ENCODE measurements at places on chromosomes 4 and X.

DNA sequence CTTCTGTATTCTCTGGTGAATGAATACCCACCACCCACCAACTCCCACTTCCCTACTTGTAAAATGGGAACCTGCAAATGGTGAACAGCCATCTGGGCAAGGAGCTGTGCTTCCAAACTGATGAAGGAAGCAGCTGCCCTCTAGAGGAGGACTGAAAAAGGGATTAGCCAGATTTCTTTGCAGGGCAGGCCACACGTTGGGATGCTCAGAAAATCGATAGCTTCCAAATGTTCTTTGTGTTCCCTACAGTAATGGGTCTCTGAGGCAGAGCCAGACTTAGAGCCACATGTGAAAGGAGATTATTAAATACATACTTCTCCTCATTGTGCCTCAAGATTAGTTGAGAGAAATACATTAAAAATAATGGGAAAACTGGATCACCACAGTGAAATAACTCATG lies 39.3 kb upstream of the LPAR4 start:
- no peak for DNase-seq

DNA sequence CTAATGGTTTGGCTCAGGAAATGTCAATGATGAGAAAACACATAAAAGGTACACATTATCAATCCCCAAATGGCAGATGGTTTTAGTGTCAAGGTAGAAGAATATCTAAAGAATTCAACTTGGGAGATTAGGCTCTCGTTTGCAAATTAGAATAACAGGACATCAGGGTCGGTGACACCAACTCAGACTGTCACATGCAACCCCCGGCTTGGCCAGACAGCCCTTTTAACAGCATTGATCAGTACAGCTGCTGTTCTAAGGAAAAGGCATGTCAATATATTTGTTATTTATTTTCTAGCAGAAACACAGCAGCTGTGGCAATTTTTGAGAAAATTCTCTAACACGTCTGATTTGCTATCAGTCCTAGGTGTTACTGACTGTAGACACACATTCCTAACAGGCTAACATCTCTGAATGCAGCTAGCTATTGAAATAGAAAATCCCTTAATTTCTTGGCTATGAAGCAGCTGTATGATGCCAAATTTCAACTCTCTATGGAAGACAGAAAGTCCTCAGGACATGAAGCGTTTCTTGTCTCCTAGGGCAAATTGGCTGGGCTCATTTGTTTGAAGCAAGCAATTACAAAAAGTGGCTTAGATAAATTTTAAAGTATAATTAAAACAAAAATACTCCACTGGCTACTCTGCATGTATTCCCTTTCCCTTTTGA lies 269.0 kb upstream of the CXXC4 start:
- DNase-seq, result no peak

- DNase-seq, result no peak
Measured at GRCh38 chrX:117744958-117745357, 371.7 kb downstream of the KLHL13 start.

- DNase-seq, result no peak
Measured at GRCh38 chrX:71378732-71379131, 12.6 kb downstream of the TAF1 start.

DNA sequence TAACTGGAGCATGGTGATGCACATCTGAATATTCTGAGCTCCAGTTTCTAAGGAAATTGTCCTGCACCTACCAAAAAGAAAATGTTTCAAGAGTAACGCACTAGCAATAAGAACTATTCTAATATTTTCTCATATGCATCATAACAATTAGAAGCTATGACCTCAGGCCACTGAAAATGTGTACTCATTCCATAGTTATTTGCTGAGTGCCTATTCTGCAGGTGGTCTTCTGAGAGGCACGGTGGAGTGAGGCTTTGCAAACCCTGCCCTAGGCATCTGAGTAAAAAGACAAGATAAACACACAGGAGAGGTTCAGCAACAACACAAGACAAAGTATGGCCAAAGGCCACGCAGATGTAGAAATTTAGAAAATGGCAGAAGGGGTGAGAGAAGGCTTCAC lies 23.7 kb downstream of the SLC10A6 start:
- no peak for DNase-seq

- no peak for DNase-seq
Measured at GRCh38 chrX:9503261-9503660, 38.4 kb downstream of the TBL1X start.

DNA sequence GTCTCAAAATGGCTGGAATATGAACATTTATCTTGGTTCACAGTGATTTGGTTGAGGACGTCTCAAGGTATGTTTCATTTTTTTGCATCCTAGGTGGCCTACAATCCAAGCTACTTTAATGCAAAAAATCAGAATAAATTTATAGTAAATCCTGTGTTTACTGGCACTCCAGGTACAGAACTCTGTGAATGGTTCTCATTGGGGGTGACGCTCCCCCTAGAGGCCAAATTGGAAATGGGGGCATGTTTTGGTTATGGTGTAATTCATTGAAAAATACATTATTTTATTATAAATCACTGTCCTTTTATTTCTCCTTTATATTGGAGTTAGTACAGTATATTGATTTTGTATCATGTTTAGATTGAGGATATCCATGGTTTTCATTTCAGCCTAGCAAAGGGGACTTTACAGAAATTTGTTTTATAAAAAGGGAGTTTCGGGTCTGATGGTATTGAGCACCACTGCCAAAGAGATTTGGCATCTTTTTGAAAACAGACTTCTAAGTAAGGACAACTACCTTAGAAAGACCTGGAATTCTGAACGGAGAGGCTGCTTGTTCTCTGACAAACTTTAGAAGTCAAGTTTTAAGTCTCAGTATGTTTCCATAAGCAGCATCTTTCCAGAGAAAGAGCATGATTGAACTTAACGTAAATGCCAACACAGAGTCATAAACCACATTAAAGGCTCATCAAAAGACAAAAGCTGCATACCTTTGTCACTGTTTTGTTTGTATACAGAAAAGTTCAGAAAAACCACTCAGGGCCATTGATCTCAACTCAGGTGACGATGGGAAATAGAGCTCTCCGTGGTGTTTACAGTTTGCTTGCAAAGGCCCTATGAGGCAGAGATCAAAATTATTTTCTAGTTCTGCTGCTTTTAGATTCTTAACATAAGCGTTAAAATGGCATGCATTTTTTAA lies 19.4 kb downstream of the MTM1 start:
- peak; percentile 30 for DNase-seq

DNA sequence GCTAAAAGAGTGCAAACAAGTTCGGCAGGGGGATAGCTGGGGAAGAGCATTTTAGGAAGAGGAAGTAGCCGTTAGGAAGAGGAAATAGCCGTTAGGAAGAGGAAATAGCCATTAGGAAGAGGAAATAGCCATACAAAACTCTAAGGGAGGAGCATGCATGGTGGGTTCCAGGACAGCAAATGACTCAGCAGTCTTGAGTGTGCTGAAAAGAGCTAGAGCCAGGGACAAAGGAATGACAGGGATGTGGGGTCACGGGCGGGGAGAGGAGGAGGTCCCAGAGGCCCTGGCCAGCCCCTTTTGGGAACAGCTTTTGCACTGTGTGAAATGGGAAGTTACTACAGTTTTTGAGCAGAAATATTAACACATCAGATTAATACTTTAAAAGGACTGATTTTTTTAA lies 882.6 kb downstream of the TRIML1 start:
- no peak for DNase-seq

- DNase-seq, result no peak
Measured at GRCh38 chr4:46945062-46945461, 36.0 kb upstream of the COX7B2 start.

DNA sequence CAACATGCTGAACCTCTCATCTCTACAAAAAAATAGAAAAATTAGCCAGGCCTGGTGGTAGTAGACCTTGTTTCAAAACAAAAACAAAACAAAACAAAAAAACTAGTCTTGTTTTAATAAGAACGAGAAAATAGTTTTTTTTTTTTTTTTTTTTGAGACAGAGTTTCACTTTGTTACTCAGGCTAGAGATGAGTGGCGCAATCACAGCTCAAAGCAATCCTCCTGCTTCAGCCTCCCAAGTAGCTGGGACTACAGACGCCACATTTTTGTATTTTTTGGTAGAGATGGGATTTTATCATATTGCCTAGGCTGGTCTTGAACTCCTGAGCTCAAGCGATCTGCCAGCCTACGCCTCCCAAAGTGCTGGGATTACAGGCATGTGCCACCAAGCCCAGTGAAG lies 47.7 kb upstream of the UGDH start:
- DNase-seq, result no peak

GRCh38 chr4:87174672-87175071 lies 45.7 kb downstream of the KLHL8 start:
- no peak for DNase-seq

DNA sequence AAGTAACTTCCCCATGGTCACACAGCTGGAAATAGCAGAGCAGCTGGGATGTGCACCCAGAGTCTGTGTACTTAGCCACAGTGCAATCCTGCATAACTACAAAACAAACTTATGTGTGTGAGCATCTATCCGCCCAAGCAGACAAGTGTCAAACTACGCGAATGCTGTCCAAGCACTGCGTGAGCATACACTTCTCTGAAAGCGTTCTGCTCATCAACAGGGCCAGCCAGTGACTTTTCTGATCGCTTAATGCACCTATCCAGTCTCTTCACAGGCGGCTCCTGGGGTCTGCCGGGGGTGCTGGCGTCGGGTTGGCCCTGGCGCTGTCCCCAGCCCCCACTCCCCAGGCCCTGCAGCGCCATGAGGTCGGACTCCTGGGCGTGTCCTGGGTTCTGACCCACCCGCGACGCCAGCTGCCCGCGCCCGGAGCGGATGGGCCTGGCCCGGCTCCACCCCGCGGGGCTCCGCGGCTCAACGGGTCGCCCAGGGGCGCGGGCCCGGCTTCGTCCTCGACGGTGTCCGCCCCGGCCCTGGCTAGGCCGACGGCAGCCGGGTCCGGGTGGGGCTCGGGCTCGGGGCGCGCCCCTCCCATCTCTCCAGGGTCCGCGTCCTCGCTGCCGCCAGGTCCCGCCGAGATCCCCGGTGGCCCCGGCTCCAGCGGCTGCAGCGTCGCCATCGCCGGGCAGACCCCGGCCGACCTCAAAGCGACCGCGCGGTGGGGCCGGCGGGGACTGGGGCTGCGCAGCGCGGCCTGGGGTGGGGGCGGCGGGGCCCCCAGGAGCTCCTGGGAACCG lies 1.3 kb upstream of the ZNF141 start:
- no peak for DNase-seq

DNA sequence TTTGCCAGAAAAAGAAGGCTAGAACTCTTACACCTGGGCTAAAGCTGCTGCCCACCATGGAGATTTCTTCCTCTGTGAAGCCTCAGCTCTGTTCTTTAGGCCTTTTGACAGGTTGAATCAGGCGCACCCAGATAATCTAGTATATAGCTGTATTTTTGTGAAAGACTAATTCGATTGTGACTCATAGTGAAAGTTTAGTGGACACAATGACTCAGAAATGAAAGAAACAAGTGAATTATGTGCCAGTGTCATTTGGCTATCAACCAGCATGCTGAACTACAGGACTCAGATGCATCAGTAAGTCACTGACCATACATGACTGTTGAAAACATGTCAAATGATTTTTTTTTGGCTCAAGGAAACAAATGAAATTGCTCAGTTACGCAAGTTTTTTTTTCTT lies 425.4 kb downstream of the SLITRK2 start:
- DNase-seq, result no peak

GRCh38 chrX:24646745-24647182 lies 383 bp downstream of the PCYT1B start:
- no peak for DNase-seq

DNA sequence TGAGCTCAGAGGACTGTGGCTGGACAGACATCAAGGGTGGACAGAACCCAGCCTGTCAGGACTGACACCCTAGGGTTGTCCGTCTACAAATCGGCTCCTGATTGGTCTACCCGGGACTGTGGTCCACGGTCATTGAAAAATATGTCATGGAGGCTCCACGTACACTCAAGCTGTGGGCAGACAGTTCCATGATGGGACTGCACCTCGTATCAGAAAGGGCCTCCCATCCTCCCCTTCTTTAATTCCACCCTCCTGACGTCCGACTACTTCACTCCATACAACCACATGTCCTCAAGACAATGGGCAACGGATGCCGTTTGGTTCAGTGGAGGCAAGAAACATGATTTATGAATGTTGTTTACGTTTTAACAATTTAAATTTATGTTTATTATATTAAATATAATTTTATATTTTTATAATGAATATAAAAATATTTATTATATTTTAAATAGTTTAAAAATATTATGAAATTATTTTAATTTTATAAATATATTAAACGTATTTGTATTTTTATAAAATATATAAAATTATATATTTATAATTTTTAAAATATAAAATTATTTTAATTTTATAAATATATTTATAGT lies 58.0 kb upstream of the SHOX start:
- no peak for DNase-seq

DNA sequence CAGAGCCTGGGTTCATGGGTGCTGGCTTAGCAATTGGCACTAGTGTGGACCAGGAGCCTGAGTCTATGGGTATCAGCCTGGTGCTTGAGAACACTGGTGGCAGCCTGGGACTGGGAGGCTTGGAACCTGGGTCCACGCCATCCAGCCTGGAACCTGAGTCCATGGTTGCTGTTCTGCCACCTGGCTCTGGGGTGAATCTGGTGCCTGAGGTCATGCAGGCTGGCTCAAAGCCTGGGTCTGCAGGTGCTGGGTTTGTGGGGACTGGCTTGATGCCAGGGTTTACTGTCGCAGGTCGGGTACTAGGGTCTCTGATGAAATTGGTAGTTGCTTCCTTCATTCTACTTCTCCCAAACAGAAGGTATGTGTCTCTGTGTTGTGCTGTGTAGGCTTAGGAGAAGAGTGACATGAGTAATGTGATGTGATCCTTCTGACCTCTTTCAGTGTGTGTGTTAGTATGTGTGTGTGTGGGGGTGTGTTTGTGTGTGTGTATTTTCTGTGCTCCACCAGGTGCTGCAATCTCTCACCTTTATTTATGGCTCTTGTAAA lies 517.0 kb upstream of the EPHA5 start:
- DNase-seq, result no peak

DNA sequence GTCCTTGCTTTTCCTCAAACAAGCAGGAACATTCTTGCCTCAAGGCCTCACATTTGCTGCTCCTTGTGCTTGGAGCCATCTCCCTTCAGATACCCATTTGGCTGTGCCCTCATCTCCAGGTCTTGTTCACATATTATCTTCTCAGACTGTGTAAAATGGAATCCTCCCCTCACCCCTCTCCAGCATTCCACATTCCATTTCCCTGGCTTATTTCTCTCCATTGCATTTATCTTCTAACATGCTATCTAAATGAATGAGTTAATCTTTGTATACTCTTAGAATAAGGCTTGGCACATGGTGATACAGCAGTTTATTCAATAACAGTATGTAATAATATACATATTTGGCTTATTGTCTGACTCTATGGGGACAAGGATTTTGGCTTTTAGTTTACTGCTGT lies 8.8 kb upstream of the GALNT7 start:
- no peak for DNase-seq

GRCh38 chr4:61427818-61428495 lies 227.8 kb downstream of the ADGRL3 start:
- DNase-seq, result no peak

All from activated T-cell treated with anti-CD3 and anti-CD28 coated beads for 24 hours (primary cell).